T-helper 9 cell (primary cell): ENCODE measurements at places on chromosomes 7 and 10.

GRCh38 chr10:4217187-4217586 lies 432.2 kb upstream of the KLF6 start:
- DNase-seq, result no peak

GRCh38 chr10:35594115-35595079 lies 10.7 kb upstream of the GJD4 start:
- no peak for DNase-seq

DNA sequence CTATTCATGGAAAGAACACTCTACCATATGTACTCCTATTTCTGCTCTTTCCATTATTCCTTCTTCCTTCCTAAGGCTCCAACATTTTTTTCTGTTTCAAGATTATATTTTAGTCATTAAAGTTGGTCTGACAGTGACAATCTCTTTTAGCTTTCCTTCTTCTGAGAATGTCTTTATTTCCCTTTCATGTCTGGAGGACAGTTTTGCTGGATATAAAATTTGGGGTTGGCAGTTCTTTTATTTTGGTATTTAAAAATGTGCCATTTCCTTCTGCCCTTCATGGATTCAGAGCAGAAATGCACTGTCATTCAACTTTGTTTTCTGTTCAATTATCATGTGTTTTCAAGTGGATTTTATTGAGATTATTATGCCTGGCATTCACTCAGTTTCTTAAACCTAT lies 53.1 kb downstream of the VSTM4 start:
- no peak for DNase-seq

GRCh38 chr7:128739990-128740682 lies 977 bp downstream of the CALU start:
- no peak for DNase-seq

DNA sequence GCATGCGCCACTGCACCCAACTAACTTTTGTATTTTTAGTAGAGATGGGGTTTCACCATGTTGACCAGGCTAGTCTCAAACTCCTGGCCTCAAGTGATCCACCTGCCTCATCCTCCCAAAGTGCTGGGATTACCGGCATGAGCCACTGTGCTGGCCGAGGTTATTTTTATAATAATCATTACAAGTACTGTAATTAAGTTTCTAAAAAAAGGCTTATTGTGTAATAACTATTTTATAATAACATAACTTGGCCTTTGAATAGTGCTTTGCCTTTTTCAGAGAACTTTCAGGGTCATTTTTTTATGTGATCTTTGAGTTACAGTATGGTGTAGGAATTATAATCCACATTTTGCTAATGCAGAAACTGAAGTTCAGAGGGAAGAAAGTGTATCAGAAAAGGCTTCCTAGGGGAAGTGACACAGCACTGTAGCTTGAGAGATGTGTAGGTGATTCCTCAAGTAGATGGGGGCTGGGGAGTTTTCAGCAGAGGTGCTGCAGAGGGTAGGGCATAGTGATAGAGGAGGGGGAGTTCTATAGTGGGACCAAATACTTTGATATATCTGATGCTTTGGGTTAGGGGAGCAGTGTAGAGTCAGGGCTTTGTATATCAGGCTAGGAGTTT lies 9.2 kb upstream of the SYPL1 start:
- DNase-seq, result no peak

GRCh38 chr10:85147346-85148250 lies 819.2 kb downstream of the CCSER2 start:
- DNase-seq, result no peak

- no peak for DNase-seq
These were observed 12.2 kb downstream of the HNRNPA2B1 start for GRCh38 chr7:26188206-26188956.

DNA sequence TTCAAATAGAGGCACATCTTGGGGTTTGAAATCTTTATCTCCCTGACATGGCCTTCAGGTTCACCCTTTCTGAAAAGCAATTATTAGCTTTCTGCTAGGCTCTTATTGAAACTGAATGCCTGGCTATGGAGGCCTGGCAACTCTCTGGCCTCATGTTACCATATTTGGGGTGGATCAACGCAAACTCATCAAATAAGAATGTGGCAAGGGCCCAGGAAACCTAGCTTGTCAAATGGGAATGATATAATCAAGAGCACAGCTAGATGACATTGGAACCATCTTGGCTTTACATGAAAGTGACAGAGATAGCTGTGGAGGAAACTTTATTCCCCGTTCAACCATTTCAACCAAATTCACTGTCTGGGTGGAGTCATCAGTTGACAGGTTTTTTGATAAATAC lies 202.8 kb upstream of the SMIM30 start:
- DNase-seq, result no peak

DNA sequence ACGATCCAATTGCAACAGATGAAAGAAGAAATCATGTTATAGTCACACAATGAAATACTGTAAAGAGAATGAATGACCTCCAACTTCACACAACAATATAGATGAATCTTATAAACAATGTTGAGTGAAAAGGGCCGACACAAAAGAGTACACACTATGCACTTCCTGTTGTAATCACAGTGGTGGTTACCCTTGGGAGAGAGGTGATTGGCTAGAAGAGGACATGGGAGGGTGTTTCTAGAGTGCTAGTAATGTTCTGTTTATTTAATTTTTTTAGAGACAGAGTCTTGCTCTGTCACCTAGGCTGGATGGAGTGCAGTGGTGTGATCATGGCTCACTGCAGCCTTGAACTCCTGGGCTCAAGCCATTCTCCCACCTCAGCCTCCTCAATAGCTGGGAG lies 82.5 kb downstream of the NDUFB2 start:
- no peak for DNase-seq

GRCh38 chr7:54663186-54663585 lies 95.8 kb downstream of the SEC61G start:
- no peak for DNase-seq

DNA sequence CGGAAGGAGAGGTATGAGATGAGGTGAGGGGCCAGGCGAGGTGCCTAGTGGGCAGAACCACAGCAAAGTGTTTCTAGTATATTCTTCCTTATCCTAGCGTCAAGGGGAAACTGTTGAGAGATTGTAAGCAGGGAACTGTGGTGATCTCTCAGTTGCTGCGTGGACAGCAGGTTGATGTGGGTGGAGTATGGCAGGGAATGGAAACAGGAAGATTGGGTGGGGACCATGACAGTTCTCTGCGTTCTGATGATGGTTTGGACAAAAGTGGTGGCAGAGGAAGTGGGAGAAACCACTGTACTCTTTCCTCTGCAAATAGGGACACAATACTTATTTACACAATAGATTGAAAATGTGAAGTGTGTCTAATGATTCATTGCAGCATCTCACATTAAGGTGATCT lies 191.5 kb upstream of the GRB10 start:
- no peak for DNase-seq

DNA sequence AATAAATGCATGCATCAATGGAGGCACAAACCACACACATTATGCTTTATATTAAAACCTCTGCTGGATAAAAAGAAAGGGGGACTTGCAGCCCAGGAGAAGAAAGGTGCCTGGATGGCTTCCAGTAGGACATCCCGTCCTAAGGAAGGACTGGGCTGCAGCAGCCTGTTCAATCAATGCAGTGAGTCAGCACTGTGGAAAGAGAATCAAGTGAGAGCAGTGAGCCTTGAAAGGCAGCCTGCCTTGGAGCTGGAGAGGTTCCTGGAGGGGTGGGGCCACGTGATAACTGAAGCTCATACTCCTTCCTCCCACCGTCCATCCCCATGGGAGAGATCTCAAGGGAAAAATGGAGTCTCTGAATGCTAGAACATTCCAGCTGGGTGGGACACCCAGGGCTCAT lies 501.2 kb downstream of the ADRA2A start:
- DNase-seq, result no peak

- DNase-seq, result no peak
These were observed 712 bp upstream of the CPVL start for GRCh38 chr7:29146888-29147609.

DNA sequence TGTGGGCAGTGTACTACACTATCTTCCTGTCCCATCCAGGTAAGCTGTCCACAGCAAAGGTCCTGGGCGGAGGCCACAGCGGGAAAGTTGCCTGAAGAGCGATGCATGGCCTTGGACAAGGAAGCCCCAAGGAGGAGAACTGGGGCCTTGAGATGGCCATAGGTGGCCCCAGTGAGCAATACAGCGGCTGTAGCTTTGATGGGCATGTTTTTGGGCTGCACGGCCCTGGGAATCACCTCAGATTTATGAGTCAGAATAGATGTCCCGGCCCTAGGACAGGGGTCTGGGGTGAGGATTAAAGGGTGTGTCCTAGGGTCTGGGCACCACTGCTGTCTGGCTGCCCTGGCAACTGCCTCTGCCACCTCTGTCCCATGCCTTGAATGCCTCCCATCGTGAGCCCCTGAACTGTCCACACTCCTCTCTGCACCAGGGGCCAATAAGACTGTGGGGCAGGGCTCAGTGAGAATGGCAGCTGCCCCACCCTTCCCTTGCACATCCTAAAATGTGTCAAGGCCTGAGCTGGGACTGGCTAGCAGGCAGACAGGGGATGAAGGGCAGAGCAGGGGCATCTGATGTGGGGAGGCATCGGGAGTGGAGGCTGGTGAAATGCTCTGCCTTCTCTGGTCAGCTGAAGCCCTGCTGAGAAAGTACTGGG lies 9.4 kb upstream of the IRF5 start:
- no peak for DNase-seq

GRCh38 chr10:35043796-35044344 lies 46.3 kb downstream of the CUL2 start:
- no peak for DNase-seq

- no peak for DNase-seq
These were observed 105.0 kb downstream of the ZNF248 start for GRCh38 chr10:37752334-37752875.

DNA sequence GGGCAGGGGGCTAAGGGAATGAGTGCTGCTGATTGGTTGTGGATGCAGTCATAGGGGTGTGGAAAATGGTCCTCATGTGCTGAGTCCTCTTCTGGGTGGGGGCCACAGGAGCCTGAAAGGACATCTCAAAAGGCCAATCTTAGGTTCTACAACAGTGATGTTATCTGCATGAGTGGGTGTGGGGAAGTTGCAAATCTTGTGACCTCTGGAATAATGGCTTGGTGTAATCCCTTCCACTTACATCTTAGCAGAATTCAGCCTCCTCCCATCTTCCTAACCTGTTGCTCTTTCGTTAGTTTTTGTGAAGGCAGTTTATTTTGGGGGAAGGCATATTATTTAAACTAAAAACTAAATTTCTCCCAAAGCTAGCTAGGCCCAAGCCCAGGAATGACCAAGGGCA lies 42.0 kb upstream of the OIT3 start:
- no peak for DNase-seq
